Kidney epithelial cell (primary cell): ENCODE measurements at places on chromosomes 3 and 15.

DNA sequence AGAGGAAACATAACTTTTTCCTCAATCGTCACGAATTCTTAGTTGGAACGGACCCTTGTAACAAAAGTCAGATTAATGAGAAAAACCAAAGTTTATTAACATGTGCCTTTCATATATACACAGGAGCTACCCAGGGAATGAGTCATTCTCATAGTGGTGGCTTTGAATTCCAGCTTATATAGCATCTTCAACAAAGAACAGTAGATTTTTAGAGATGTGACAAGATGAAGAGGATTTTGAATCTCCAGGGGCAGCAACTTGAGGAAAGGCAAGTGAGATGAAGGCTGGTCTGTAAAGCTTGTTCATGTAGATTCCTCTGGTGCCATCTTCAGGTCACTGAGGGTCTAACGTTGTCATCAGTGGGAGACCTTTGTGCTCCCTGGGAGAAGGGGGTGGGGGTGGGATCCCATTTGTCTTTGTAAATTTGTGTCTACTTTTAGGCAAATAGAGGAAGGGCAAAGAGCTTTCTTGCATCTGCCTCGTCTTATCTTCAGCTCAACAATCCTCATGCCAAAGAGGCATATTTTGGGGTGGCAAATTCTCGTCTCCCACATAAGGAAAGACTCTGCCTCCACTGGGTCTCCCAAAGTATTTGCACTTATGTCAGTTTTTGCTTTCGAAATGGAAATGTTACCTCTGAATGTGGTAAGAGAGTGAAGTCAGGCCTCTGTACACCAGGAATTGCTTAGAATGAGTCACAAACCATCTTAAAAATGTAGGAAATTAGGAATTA is 29.5 kb downstream of the CLEC3B start:
- no peak for DNase-seq

- DNase-seq: no peak
Observed at GRCh38 chr3:14209581-14210289, 31.1 kb downstream of the LSM3 start.

GRCh38 chr15:51310064-51310463 is 28.3 kb downstream of the CYP19A1 start:
- no peak for DNase-seq

DNA sequence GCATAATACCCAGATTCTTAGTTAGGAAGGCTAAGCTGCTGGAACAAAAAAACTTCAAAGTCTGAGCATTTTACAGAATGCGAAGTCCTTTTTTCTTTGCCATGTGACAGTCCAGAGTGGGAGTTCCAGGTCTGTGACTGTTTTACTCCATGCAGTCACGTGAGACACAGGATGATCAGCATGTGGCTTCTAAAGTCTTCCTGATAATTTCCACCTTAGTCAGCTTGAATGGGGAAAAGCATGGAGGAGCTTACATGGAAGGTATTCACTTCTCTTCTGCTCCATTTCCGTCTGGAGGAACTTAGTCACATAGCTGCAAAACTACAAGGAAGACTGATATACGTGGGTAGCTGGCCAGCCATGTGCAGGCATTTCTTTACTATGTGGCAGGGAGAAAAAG is 1.7 kb downstream of the SNTN start:
- DNase-seq: no peak

- no peak for DNase-seq
Observed at GRCh38 chr3:32501783-32502117, 902 bp downstream of the CMTM6 start.

DNA sequence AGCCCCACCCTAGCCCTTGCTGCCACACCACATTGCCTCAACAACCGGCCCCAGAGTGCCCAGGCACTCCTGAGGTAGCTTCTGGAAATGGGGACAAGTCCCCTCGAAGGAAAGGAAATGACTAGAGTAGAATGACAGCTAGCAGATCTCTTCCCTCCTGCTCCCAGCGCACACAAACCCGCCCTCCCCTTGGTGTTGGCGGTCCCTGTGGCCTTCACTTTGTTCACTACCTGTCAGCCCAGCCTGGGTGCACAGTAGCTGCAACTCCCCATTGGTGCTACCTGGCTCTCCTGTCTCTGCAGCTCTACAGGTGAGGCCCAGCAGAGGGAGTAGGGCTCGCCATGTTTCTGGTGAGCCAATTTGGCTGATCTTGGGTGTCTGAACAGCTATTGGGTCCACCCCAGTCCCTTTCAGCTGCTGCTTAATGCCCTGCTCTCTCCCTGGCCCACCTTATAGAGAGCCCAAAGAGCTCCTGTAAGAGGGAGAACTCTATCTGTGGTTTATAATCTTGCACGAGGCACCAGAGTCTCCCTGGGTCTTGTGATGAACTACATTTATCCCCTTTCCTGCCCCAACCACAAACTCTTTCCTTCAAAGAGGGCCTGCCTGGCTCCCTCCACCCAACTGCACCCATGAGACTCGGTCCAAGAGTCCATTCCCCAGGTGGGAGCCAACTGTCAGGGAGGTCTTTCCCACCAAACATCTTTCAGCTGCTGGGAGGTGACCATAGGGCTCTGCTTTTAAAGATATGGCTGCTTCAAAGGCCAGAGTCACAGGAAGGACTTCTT is 39.1 kb downstream of the MESD start:
- no peak for DNase-seq

- DNase-seq: no peak
Observed at GRCh38 chr15:23420806-23421575, 26.1 kb downstream of the GOLGA6L2 start.

- DNase-seq: no peak
Observed at GRCh38 chr15:94404733-94405283, 173.4 kb downstream of the MCTP2 start.

DNA sequence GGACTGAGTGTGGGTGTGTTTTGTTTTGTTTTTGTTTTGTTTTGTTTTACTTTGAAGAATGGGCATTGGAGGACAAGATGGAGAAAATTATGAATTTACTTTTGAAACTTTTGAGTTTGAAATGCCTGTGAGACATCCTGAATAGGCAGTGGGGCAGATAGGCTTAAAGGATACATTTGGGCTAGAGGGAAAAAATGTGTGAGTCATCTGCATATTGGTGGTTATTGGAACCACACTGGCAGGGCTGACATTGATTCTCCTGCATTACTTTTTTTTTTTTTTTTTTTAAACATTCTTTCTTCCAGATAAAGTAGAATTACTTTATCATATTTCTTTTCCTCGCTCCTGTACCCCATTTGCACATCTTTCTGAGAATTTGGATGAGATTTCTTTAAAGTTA is 56.1 kb downstream of the CALML4 start:
- DNase-seq: no peak

DNA sequence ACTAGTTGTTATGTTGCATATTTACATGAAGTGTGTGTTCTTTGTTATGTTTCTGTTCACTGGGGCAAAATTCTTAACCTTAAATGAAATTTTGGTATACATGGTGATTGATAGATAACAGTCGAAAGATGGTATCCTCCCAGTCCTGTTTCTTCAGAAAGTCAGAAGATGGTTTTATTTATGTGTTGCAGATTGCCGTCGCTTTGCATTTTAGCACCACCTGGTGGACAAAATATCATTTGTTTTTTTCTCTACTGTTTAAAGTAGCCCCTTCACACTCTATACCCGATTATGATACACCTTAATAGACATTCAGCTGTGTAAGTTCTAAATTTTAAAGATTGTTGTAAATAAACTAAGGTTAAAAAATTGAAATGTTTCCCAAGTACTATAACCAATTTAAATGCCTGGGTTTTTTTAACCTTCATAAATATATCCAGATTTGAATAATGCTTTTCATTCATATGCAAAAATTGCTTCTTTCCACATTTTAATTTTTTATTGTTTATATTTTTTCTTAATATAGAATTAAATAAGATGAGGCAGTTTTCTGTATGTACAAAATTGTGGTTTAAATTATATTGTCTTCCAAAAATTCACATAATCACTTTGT is 152.2 kb downstream of the ALCAM start:
- peak; percentile 16 for DNase-seq

DNA sequence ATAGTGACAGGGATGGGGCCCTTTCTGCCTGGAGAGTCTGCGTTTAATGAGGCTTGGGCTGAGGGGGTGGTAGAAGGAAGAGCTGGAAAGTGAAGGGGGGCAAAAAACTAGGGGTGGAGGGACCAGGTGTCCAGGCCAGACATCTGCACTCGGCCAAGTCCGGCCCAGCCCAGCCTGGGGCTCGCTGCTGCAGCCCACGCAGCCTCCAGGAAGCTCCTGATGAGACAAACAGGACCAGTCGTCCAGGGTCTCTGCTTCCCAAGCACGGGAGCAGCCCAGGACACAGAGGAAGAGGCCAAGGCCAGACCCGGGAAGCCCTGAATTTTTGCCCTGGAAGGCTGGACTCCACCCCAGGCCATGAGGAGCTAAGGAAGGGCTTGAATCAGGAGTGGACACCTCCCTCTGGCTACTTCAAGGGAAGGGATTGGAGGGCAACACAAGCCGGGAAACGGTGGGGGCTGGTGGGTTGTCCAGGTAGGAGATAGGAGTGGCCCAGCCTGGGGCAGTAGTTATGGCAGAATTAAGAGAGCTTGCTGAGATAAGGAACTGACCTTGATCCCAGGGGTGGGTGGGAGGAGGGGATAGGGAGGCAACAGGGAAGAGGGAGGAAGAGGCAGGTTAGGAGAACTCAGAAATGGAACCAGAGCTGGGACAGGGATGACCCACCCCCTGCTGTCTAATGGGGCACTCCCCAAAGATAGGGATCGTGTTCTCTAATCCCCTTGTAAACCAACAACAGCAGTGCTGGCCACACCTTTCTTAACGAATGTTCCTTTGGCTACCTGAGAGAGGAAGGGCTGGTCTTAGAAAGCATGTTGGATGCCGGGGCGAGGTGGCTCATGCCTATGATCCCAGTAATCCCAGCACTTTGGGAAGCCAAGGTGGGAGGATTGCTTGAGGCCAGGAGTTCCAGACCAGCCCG is 89.5 kb downstream of the ANP32A start:
- no peak for DNase-seq

DNA sequence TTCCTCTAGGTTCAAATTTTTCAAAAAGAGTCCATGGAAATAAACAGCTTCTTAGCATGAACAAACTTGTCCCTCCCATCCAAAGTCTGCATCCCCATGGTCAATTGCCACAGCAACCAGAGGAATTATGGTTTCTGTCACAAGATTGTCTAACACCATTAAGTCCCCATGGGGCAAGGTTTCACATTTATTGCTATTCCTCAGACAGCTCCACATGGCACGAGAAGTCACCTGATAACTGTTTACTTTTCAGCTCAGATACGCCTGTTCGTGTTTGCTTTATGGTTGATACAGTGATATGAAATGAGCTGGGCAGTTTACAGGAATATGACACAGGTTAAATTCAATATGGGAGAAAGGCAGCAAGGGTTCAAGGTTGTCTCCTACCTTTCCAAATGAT is 37.9 kb upstream of the MUC13 start:
- no peak for DNase-seq

DNA sequence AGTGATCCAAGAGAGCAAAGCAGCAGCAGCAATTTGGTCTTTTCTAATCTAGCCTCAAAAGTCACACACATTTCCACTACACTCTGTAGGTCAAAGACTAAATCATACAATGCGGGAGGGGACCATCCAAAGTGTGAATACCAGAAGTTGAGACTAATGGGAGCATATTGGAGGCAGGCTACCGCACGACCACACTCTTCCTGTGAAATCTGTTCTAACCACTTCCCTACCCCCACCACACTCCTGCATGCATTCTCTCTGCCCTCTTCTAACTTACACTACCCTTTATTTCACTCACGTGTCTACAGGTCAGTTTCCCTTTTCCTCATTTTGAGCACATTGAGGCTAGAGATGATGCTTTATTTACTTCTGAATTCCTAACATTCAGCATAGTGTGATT is 23.7 kb upstream of the PRTG start:
- no peak for DNase-seq
